NCI-H2029 treated with DMSO at 0.1 percent for 48 hours (cell line): ENCODE measurements at places on chromosomes 3 and 15.

- DNase-seq: no peak
Measured at GRCh38 chr15:83207009-83207659, 489 bp downstream of the HDGFL3 start.

GRCh38 chr3:126913524-126913923, 69.4 kb upstream of the PLXNA1 start:
- no peak for DNase-seq

- DNase-seq: no peak
Measured at GRCh38 chr3:63353383-63353782, 75.3 kb downstream of the SYNPR start.

DNA sequence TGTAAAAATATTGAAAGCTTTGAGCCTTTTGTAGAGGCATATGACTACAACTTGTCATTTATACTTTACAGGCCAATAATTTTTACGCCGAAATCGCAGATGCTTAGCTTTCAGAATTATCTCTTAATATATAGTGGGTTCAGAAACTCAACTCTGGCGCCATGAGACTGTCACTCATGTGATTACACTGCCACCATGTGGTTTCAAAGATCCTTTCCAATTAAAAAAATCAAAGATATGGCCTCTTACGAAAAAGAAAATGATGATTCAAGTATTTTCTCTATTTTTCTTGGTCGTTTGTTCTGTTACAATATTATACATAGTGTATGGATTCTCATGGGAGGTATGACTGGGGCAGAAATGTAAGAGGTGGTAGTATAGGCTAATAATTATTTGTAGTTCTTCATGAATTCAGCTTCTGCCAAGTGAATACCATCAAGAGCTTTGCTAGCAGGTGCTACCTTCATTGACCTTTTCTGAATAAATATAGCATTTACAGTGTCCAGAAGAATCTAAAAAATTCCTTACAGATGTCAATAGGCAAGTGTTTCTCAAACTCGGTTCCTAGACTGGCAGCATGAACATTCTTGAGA, 751.7 kb upstream of the GOLIM4 start:
- DNase-seq: peak; percentile 17

- no peak for DNase-seq
Measured at GRCh38 chr15:100284191-100284590, 57.6 kb downstream of the ADAMTS17 start.

DNA sequence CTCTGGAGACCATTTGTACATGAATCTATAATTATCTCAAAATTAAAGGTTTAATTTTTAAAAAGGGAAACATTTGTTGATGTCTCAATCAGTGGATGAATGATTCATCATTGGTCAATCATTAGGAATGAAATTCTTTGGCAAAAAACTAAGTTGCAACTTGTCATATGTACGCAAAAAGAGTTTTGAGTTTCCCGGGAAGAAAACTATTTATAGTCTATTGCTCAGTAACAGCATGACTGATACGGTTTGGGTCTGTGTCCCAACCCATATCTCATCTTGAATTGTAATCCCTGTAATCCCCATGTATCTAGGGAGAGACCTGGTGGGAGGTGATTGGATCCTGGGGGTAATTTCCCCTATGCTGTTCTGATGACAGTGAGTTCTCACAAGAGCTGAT, 765.8 kb upstream of the ROBO1 start:
- no peak for DNase-seq

DNA sequence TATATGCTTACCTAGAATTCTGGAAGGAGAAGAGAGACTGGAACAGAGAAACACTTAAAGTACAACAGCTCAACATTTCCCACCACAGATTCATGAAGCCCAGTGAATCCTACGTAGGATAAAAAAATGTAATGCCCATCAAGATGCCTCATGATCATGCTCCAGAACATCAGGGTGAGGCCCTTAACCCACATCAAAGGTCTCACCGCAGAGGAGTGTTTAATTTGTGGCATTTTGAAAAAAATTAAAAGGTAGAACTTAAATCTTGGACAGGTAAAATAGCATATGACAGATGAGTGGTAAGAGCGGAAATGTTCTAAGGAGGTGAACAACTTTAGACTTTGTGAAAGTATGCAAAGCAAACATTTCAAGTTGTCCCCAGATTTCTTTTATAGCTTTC, 9.7 kb upstream of the SLC6A20 start:
- no peak for DNase-seq

- no peak for DNase-seq
Measured at GRCh38 chr15:33377204-33377603, 66.4 kb downstream of the RYR3 start.

DNA sequence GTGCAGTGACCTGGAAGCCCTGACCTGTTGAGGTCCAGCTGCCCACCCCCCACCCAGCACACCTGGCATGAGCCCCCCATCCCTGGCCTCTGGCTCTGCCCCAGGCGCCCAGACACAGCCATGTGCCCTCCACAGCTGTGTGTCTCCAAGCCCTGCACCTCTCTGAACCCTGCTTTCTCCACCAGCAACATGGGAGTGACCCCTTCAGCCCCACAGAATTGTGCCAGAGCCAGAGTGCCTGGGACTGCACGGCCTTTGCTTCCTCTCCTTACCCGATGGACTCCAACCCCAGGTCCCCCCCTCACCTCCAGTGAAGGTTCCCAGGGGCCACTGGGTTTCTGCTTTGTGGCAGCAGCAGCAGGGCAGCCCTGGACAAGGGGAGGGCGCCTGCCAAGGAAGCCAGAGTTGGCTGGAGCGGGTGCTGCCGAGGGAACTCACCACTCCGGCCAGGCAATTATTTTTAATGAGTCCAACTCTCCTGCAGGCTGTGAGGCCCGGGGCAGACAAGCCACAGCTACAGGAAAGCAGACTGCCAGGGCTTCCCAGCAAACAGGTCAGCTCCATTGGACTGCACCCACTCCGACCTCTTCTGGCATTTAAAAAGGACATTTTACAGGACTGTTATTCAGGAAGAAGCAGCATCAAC, 24.1 kb downstream of the PRR20G start:
- DNase-seq: no peak

- DNase-seq: no peak
Measured at GRCh38 chr3:53998980-53999379, 107.3 kb upstream of the SELENOK start.

DNA sequence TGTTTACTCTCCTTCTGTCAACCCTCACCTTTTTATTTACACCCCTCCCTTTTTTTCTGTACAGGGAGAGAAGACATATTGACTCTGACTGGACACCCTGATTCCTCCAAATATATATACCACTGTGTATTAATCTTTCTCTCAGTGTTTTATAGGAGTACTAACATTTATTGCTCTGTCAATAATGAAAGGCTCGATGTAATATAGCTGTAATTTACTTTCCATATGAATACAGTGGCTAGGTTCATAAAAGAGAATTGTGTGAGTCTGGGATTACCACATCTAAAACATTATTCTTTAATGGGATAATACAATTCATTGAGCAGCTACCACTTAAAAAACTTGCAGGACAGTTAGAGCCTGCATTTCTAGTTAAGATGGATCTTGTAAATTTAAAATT, 194.3 kb downstream of the SV2B start:
- no peak for DNase-seq

DNA sequence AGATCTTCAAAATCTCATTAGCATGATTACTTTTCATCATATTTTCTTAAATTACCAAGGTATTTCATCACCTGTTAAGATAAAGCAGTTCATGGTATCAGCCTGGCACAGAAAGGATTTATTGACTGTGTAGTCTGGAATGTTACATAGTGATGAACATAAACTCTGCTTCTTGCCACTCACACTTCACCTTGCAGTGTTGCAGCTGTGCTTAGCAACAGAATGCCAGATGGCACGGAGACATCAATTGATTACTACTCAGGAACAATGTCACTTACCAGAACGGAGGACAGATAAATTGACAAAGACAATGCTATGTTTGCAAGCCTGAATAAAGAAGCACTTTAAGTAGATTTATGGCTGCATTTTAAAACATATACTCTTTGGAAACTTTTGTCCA, 15.0 kb upstream of the BCHE start:
- DNase-seq: no peak

DNA sequence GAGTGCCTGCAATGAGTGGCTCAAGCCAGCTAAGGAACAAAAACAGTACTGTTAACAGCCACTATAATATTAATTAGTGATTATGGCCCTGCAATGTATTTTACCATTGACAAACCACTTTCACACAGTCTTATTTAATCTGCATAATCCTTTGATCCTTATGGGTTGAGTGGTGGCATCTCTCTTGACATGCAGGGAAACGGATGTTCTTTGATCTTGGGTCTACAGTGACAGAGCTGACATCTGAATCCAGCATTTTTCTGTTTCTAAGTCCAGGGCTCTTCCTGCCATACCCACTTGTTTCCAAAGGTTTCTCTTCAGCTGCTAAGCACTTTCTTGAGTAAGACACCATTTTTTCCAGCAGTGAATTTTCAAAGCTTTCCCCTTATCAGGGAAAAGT, 277.7 kb upstream of the ROPN1 start:
- no peak for DNase-seq

DNA sequence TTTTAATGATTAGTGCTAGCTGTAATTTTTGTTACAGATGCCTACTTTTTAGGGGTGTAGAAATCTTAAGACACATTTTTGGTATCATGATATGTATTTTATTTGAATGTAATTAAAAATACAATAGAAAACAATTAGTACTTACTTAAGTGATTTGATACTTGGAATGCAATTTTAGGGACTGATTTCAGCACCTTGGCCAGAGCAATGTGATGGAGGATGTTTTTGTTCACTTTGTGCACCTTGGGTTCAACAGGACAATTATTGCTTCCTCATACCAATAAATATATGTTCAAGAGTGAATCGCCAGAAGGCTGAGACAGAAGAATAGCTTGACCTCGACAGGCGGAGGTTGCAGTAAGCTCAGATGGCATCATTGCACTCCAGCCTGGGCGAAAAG, 22.3 kb downstream of the GMNC start:
- DNase-seq: no peak

- no peak for DNase-seq
Measured at GRCh38 chr15:74782259-74783071, 585 bp downstream of the CSK start.

DNA sequence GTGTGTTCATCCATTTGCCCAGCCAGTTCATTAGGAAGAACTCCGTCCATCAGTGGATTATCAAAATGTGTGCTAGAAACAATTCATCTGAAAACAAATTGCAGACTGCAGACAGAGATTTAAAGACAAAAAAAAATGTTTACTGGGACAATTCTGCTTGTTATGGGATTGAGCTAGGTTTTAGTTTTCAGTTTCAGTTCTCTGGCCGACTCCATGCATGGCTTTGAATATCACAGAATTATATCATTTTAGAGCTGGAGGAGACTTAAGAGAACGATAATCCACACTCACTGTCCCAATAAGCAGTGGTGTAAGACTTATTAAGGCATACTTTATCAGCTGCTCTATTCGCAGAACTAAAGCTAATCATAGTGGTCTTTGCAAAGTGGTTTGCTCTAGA, 51.1 kb downstream of the TFG start:
- no peak for DNase-seq

DNA sequence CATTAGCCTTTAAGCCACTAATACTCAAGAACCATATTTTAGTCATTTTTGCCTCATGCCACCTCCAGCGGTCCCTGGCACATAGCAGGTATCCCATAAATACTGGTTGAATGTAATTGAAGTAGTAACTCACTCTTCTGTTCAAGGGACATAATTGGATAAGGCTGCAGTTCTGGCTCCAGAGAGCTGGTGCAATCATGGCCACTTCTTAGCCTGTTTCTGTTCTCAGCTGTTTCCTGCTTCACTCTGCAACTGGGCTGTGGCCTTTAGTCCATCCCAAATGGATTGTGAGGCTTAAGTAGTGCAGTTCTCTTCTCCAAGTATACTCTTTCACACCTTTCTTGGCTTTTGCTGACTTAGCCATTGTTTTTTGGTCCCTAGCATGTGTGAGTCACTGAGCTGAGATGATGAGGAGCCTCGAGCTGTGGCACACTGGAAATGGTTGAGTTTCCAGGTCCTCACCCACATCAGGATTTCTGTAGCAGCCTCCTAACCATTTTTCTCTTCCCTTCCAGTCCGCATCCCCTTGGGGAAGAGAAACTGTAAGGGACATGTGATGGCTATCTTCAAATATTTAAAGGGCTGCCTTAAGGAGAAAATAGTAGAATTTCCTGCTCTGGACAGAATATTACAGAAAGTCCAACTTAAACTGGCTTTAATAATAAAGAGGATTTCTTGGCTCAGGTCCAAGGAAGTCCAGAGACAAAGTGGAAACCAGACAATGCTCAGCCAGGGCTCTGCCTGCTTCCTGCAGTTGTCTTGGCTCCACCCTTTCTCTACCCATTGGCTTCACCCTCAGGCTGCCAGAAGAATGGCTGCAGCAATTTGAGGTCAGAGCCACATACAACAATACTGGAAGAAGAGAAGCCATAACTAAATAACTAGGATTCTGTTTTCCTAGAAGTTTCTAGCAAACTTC, 305.4 kb upstream of the ROPN1 start:
- peak; percentile 42 for DNase-seq

DNA sequence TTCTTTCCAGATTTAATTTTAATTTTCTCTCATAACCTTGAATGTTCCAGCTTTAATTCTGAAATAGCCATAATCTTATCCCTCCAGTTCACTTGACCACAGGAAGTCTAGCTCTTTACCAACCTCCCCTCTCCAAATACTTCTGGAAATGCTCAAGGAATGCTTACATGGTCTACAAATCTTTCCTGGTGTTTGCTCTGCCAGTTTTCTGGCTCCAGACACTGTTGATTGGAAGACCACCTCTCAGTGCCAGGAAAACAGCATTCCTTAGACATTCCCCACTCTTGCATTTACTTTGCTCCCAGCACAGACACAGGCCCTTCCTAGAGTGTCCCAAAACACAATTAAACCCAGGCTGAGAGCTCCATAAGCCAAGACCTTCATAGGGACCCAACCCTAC, 98.6 kb downstream of the MESD start:
- no peak for DNase-seq

DNA sequence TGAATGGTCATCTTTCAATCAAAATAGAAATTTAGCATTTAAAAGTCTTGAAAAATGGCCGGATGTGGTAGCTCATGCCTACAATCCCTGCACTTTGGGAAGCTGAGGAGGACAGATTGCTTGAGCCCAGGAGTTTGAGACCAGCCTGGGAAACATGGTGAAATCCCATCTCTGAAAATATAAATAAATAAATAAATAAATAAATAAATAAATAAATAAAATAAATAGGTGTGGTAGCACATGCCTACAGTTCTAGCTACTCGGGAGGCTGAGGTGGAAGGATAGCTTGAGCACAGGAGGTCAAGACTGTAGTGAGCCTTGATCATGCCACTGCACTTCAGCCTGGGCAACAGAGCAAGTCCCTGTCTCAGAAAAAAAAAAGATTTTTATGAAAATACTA, 25.9 kb downstream of the SLC30A4 start:
- no peak for DNase-seq

- DNase-seq: no peak
Measured at GRCh38 chr3:115478359-115478758, 145.0 kb upstream of the GAP43 start.
